LHCN-M2 (cell line): ENCODE measurements at places on chromosomes 3 and 15. TPM values are rescaled to one million over a fixed set of nuclear protein-coding genes. Genes with fewer than 3 reads are reported as not detected.

DNA sequence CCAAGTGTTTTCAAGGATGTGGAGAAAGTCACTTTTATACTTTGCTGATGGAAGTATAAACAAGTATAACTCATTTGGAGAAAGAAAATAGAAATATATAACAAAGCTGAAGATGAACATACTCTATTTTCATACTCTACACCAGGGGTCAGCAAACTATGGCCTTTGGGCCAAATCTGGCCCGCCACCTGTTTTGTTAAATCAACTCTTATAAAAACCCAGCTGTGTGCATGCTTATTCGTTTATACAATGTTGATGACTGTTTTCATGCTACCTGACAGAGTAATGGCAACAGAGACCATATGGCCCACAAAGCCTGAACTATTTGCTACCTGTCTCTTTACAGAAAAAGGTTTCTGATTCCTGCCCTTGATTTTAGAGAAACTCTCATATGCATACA is 124.0 kb downstream of the NR1D2 start:
- peak; percentile 64 for DNase-seq

DNA sequence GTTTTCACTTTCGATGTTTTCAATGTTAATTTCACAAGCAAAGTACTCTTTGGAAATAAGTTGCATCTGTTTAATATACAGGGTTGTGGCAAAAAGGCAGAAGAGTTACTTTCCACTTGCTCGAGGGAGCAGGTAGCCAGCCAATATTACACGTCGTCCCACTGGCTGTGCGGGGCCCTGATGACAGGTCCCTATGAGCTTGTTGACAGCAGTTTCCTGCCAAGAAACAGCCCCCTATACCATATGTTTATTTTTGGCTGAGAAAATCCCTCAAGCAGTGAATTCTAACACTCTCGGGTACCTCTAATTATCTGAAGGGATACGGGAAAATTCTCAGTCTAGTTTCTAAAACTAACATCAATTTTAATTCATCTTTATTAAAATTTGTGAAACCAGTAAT is 116.8 kb upstream of the SGO1 start:
- no peak for DNase-seq

- no peak for DNase-seq
Measured at GRCh38 chr15:99110581-99111320, 5.9 kb downstream of the SYNM start.

DNA sequence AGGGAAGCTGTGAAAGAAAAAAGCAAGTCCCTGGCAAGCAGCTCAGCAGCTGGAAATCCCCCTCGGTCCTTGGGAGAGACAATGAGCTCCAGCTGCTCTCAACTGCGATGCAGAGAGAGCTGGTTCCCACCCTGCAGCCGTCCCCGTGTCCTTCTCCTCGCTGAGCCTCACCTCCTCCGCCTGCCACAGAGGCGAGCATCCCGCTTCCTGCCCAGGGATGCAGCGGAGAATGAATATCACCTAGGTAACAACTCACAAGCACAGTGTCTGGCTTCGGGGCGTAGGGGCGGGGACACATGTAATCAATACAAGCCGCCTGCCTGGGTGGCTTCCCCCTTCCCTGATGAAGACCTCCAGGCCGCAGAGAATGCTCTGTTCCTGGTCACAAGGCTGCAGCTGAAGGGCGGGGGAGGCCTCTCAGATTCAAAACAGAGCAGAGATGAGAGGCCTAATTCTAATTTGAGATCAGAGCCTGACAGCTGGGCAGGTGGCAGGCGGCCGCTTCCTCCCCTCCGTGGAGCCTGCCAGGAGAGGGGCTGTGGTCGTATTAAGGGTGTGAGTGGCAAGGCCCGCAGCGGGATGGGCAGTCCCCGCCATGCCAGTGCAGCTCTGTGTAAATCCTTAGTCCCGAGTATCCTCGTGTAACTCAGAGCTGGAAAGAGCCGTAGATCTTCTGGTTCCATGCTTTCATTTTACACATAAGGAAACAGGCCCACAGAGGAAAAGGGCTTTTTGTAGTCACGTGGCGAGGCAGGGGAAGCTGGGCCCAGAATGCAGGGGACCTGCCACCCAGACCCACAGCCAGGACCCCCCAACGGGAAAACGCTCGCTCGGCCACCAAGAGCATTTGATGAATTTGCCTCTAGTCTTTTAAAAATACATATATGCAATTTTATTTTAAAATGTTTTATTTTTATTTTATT is 24.3 kb downstream of the ZDHHC19 start:
- DNase-seq: no peak

EHHADH gene
- 6.6 and 13.6 TPM in 2 replicates for total RNA-seq

FHIT gene
- 0.32 and 0.34 TPM in 2 replicates for total RNA-seq

- no peak for DNase-seq
Measured at GRCh38 chr15:27490867-27491595, 520.0 kb downstream of the GABRG3 start.

GRCh38 chr3:107962037-107962436 is 128.8 kb downstream of the CD47 start:
- DNase-seq: no peak

DNA sequence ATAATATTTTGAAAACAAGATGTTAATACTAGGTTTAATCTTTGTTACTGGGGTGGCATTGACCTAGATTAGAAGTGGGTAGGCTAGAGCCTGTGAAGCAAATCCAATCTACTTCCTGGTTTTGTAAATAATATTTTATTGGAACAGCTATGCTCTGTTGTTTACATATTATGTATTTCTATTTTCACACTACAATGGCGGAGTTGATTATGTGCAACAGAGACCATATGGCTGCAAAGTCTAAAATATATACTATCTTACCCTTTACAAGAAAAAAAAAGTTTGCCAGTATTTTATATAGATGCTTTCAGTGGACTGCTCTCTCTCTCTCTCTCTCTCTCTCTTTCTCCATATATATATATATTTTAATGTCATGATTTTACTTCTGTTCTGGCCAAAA is 244.2 kb downstream of the NLGN1 start:
- DNase-seq: no peak
